ENCODE measurements at places on chromosomes 7 and 10. TPM values are rescaled to one million over a fixed set of nuclear protein-coding genes. Genes with fewer than 3 reads are reported as not detected.

MACROH2A2 gene
- polyA plus RNA-seq: 16.8 TPM

ADGRA1 gene
- 1.1 TPM for polyA plus RNA-seq

TOMM7 gene
- polyA plus RNA-seq: 1,227 TPM

CYP2C19 gene
- polyA plus RNA-seq: not detected

SDK1 gene
- 2.0 TPM for polyA plus RNA-seq

ABCB1 gene
- 29.1 TPM for polyA plus RNA-seq

SNCG gene
- 92.8 TPM for polyA plus RNA-seq

STEAP1 gene
- 6.3 TPM for polyA plus RNA-seq

SP8 gene
- polyA plus RNA-seq: not detected

ZP3 gene
- 2.8 TPM for polyA plus RNA-seq

TMEM229A gene
- not detected for polyA plus RNA-seq

KEL gene
- 0.39 TPM for polyA plus RNA-seq

NPC1L1 gene
- polyA plus RNA-seq: 2.4 TPM

GRCh38 chr7:55172881-55173609 lies 154.2 kb downstream of the EGFR start:
- no peak for DNase-seq

- no peak for DNase-seq
Measured at GRCh38 chr10:110500515-110500905, 2.8 kb downstream of the DUSP5 start.

- DNase-seq: no peak
Measured at GRCh38 chr10:101625821-101626412, 37.8 kb downstream of the DPCD start.

DNA sequence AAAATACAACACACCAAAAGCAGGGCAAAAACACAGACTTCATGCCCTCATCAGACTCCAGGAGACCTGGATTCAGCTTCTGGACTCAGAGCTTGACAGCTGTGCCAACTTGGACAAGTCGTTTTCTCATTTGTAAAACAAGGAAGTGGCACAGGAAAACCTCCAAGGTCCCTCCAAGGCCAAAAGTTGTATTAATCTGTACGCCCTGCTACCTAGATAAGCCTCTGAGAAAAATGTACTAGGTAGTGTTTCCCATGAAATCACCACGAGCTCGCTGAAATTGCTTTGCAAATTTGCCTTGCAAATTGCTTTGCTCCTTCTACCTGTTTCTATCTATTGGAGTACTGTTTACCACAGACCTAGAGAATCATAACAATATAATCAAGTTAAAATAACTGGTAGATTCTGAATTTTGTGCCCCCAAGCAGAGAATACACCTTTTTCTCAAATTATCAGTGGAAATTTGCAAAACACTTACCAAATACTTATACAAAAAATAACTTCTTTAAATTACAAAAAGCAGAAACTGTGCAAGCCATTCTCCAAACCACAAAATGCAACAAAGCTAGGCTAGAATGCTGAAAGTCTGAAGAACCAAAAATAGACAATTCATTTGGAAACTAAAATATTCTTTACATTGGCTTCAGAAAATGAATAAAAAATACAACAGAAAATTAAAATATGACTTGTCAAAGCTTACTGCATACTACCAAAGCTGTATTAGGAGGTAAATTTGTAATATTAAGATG lies 158.1 kb upstream of the CHST15 start:
- no peak for DNase-seq

DNA sequence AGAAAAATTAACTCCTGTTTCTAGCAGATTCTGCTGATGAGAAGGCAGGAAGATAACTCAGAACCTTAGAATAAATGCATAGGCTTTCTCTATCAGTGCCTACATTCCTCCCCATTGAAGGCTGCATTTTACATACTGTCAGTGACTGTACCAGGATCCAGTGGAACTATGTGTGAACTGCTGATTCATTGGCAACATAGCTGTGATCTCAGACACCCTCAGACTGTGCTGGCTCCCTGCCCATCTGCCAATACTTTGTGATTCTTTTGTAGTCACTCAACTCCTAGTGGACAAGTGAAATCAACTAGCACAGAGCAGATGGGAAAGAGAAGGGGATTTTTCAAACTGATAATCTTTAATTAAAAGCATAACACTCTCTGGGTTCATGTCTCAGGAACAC lies 375.8 kb downstream of the MDFIC start:
- DNase-seq: no peak

GRCh38 chr7:15085366-15085765 lies 182.8 kb upstream of the DGKB start:
- DNase-seq: no peak

DNA sequence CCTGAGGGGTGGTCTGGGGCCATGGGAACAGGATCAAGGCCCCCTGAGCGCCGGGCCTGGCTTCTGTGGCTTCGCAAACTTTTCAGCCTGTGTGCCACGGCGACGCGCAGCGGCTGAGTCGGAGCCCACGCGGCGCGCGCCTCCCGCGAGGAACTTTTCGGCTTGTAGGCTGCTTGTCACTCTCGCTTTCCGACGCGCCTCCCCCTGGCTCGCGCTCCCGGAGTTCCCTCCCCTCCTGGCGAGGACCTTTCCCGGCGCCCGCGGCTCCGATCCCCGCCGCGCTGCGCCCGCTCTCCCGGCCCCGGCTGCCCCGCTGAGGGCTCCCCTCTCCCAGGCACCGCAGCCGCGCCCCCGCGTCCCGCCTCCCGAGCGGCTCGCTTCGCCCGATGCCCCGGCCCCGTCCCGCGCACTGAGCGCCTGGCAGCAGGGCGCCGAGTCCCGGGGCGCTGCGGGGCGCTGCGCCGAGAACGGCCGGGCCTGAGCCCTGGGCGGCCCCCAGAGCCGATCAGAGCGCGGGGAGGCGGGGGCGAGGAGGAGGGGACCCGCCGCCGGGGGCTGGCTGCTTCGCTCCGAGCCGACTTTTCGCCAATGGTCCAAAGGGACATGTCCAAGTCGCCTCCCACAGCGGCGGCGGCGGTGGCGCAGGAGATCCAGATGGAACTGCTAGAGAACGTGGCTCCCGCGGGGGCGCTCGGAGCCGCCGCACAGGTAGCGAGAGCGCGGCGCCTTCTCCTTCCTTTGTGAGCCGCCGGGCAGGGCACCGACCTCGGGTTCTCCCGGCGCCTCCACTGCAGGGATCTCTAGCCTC lies at the start of gene CACNB2:
Gene CACNB2, plus strand, starts transcription at position 276 of the 808 bp plus-strand sequence.
- peak; percentile 74 for DNase-seq

- no peak for DNase-seq
Measured at GRCh38 chr10:61125560-61126170, 181.7 kb upstream of the RHOBTB1 start.

DNA sequence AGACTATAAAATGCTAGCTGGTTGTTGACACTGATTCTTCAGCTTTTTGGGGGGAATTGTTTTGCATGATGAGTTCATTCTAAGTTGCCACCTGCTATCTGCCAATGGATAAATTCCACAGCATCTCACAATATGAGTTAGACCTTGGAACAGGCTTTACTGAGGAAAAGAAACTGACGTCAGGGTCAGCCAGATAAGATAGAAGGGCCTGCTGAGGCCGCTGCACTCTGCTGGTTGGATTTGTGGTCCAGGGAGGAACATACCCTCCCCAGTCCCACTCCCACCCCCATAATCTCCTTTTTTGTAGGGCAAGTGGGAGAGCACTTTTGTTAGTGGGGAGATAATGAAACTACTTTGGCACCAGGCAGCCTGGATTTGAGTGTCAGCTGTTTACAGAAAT lies 110.6 kb upstream of the PRR15 start:
- DNase-seq: no peak

- DNase-seq: peak; percentile 56
Measured at GRCh38 chr7:113710310-113711096, 208.3 kb downstream of the PPP1R3A start.

DNA sequence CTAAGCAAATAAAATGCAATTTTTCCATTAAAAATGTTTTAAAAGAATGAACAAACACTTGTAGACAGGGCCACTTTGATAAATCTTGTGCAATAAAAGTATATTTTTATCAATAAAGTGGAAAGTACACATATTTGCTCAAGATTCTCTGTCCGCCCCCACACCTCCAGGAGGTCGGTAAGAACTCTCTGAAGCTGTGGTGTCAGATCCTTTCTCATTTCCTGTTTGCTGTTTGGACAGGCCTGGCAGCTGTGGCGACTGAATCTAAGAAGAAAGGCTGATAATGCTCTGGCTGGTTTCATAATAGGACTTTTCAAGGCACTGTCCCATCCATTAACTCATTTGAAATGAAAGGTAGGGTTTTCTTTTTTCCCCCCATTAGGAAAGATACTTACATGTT lies 15.3 kb upstream of the ASB4 start:
- DNase-seq: peak; percentile 42

DNA sequence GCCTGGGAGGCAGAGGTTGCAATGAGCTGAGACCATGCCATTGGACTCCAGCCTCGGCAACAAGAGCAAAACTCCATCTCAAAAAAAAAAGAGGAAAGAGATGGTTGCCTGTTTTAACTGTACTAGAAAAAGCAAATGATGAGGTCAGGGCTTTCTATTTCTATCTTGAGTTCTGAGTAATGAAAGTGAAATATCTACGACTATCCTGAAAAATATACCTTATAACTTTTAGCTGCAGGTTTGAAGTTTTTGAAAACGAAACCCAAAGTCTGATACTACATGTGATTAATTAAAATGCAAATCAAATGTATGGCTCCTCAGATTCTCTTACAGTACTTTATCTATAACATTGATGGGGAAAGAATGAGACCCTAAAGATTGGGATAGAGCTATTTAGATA lies 636.2 kb upstream of the LRRN3 start:
- DNase-seq: no peak

DNA sequence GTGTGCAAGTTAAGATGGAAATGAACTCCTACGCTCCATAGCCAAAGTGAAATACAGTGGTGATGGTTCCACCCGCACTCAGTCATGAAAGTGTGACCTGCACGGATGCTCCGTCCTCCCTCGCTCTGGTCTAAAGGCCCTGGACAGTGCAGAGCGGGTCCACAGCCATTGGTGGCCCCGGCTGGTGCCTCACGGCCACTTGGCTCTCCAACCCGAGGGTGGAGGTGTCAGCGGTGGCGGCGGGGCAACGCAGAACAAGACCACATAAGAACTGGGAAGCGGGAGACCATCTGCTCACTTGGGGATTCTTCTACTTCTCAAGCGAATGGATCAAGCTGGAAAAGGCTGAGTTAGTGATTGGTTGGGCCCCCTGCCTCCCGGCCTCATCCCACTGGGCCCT lies 60.7 kb downstream of the NKX6-2 start:
- DNase-seq: no peak

- no peak for DNase-seq
Measured at GRCh38 chr10:77371848-77372799, 265.5 kb downstream of the KCNMA1 start.

GRCh38 chr7:109437957-109438356 lies 868.3 kb downstream of the DNAJB9 start:
- no peak for DNase-seq

DNA sequence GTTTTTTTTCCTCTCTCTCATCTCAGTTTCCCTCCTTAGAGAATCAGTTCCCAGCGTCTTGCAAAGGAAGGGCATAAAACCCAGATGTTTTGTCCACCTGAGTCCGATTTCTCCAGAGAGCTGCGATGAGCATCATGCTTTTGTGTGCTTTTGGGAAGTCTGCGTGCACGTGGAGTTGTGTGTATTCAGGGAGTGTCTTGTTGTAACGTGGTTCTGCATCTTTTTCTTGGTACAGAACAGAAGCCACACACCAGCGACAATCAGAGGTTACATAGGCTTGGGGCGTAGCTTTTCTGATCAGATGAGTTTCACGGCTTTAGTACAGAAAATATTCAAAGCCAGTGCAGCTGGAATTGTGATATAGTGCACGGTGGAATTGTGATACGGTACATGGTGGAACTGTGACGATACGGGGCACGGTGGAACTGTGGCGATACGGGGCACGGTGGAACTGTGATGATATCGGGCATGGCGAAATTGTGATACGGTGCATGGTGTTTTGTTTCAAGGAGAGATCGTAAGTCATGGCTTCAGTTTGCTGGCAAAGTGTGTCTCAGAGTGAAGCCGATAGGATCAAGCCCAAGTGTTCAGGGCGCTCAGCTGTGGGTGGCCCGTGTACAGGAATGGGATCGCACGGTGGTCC lies 32.8 kb downstream of the FOXK1 start:
- DNase-seq: no peak

DNA sequence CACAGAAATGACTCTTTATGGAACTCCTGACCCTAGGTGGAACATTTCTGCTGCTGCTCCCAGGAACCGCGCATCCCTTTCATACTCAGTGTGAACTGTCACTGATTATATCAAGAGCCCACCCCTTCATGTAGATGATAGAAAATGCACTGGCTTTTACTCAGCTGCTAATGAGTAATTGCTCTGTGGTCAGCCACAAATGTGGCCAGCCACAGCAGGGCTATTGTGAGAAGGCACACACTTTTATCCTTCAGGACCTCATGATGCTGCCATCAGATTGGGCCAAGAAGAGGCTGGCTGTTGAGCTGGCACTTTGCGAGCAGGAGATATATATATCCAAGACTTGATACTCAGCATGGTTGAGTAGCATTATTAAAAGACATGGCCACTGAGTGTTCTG lies 124.7 kb downstream of the CFAP58 start:
- DNase-seq: no peak

DNA sequence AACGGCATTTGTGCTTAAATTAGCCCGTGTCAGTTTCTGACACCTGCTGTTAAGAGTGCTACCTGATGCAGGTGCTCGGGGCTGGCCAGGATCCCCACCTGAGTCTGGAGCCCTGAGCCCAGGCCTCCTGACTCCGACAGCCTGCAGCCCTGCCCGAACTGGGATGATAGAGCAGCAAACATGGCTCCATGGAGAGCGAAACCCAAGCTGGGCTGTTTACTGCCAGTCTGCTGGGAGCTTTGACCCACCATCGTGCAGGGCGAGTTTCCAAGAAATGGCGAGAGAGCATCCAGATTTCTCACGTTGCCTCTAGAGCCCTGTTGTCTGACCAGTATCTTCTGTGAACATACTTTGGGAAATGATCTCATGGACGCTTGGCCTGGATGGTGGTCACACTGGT lies 66.2 kb downstream of the MGMT start:
- no peak for DNase-seq

GRCh38 chr10:70053218-70053840 lies 683 bp downstream of the MACROH2A2 start:
- peak; percentile 54 for DNase-seq

- DNase-seq: no peak
Measured at GRCh38 chr10:13950543-13950939, 363.8 kb downstream of the PRPF18 start.

DNA sequence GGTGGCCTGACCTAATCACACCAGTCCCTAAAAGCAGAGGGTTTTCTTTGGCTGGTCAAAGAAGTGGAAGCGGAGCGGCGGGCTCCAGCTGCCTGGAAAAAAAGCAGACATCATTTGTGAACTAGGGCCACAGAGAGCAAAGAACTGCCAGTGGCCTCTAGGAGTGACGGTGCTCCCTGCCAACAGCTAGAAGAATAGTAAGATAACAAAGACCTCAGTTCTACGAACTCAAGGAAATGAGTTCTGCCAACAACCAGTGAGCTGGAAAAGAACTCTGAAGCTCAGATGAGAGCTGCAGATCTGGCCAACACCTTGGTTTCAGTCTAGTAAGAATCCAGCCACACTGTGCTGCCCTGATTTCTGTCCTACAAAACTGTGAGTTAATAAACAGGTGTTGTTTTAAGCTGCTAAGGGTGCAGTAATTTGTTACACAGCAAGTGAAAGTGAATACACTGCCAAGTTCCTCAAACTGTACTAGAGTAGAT lies 178.0 kb downstream of the SRPK2 start:
- no peak for DNase-seq
